ENCODE measurements at places on chromosomes 1 and 21.

- no peak overlapping the region for H3K4me3 ChIP-seq
- peaks cover 46% of the 10 kb centered on the region for H3K27me3 ChIP-seq
- H3K4me1 ChIP-seq, result peaks cover 10% of the 10 kb centered on the region
- no peak for DNase-seq
- H3K36me3 ChIP-seq, result no peaks in the 10 kb centered on the region
Observed at GRCh38 chr1:20183035-20183434, 2.9 kb upstream of the UBXN10 start.

DNA sequence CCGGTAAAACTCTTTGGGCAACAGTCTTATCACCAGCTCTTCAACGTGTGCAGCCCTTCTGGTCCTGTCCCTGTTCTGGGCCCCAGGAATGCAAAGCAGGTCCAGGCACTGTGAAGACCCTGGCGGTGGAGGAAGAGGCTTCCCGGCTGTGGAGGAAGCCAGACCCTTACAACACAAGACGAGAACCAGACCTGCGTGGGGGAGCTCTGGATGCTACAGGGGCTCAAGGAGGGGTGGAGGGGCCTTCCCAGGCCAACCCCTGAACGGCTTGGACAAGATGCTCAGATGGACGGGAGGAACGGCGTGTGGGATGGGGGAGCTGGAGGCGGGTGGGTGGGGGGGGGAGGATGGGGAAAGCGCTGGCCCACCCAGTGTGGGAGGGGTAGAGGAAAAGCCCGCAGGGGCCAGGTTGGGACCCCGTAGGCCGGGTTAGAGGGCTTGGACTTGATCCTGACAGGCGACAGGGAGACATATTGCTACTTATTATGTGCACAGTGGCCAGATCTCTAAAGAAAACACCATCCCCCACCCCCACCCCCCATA is 5.1 kb upstream of the OLIG2 start:
- H3K27me3 ChIP-seq, result peaks cover 100% of the 10 kb centered on the region
- DNase-seq, result no peak
- H3K27ac ChIP-seq, result no peak overlapping the region
- H3K4me1 ChIP-seq, result peaks cover 54% of the 10 kb centered on the region
- no peak overlapping the region for H3K4me3 ChIP-seq

- no peak overlapping the region for H3K27ac ChIP-seq
- no peaks in the 10 kb centered on the region for H3K27me3 ChIP-seq
- H3K36me3 ChIP-seq, result no peaks in the 10 kb centered on the region
Observed at GRCh38 chr1:69414574-69414973, 153.1 kb upstream of the LRRC7 start.

GRCh38 chr1:198656500-198656932 is 17.7 kb downstream of the PTPRC start:
- no peaks in the 10 kb centered on the region for H3K36me3 ChIP-seq
- H3K27ac ChIP-seq, result peak overlapping the region; percentile 8
- H3K4me1 ChIP-seq, result no peaks in the 10 kb centered on the region
- no peak overlapping the region for H3K4me3 ChIP-seq
- DNase-seq, result peak; percentile 37
- H3K27me3 ChIP-seq, result no peaks in the 10 kb centered on the region

DNA sequence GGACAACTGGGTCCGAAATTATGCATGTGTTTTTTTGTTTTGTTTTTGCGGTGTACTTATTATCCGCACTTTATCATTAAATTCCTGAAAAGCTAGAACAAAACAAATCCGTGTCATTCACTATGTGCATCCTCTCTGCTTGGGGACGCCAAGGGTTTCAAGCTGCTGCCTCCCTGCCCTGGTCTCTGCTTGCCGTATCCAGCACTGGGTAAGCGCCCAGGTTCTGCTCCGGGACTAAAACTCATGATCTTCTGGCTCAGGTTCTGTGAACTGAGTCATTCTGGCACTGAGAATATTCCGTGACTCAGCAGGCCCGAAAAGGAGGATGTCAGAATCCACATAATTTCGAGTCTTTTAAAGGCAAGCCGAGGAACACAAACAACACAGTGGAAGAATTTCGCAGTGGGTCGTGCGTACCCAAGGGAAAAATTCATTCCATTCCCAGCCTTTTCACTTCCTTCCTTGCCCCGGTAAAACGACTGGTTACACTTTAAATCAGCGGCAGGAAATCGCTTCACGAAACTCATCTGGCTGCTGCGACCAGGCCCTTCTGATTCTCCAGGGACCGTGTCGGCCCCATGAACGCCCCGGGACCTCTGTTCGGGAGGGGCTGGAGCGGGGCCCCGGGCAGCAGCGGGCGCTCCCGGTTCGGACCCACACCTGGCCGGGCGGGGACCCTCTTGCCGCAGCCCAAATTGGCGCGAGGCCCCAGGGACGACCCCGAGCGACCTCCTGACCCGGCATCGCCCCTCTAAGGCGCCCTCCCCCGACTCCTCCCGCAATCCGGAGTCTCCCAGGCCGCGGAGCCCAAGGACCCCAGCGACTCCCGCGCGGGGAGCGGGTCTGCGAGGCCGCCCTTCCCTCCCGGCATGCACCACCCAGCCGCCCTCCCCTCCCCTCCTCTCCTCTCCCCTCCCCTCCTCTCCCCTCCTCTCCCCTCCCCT is 746 bp upstream of the LAMC1 start:
- no peaks in the 10 kb centered on the region for H3K36me3 ChIP-seq
- H3K27me3 ChIP-seq, result no peaks in the 10 kb centered on the region
- peak overlapping the region; percentile 74 for H3K4me3 ChIP-seq
- peaks cover 15% of the 10 kb centered on the region for H3K4me1 ChIP-seq
- H3K27ac ChIP-seq, result peak overlapping the region; percentile 93

All from tibial nerve (tissue), 4 donors.